Stimulated activated CD8-positive, alpha-beta memory T cell treated with anti-CD3 and anti-CD28 coated beads, Interleukin-12 subunit alpha, Interleukin-12 subunit beta, amount 100 ng/mL, for 1 hour (primary cell): ENCODE measurements at places on chromosomes 5 and 9.

DNA sequence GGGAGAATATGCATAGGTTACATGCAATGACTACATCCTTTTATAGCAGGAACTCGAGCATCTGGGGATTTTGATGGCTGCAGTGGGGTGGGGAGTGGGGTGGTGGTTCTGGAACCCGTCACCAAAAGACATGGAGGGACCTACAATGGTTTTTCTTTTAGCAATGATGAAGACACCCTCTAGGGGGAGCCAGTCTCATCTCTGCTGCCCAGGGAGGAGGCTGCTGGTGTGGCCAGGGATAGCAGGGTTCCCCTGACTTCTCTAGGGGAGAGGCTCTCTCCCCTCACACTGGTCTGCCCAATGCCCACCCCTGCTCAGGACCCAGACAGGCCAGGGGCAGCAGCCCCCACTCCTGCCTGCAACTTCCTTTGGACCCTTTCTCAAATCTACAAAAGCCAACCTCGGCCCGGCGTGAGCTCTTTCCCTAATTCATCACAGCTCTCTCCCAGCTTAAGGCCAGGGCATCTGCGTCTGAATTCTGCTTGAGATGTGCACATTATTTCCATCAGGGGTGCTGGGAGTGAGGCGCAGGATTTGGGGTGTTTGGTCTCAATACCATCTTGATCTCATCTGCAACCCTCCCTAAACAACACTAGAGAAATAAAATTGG, 73.6 kb upstream of the RETREG1 start:
- DNase-seq, result no peak

- DNase-seq, result no peak
Observed at GRCh38 chr9:3497857-3498256, 27.9 kb downstream of the RFX3 start.

- DNase-seq, result no peak
Observed at GRCh38 chr5:164181604-164182003, 676.2 kb downstream of the MAT2B start.

DNA sequence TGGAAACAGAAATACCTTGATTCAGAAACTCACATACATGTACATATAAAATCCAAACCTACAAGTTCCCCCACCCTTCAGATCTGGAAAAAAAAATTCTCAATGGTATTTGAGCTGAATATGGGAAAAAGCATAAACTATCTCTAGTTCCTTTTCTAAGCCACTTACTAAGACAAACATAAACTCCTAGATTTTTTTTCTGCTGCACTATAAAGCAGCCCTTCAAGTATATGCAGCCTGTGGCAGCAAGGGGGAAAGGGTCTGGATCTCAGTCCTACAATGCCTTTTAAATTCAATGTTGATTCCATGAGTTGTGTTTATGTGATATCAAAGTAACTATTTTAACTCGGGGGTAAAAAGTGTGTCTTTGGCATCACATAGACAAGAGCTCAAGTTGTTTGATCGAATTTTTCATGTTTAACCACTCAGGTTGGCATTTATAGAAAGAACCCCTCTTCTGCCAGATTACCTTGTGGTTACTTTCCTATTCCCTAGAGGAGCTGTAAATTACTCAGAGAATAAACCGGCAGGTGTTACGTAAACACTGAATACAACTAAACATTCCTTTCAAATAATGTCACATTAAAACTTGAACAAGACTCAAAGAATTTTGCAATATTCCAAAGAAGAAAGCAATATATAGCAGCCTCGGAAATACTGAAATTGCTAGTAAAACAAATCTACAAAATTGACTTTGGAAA, 91.8 kb upstream of the FER start:
- no peak for DNase-seq

- DNase-seq, result no peak
Observed at GRCh38 chr5:175803736-175804454, 67.5 kb upstream of the CPLX2 start.

- DNase-seq, result no peak
Observed at GRCh38 chr5:124941051-124942049, 194.9 kb upstream of the ZNF608 start.

- DNase-seq, result no peak
Observed at GRCh38 chr5:93573354-93574351, 7.4 kb downstream of the NR2F1-AS1 start.

- no peak for DNase-seq
Observed at GRCh38 chr5:97037819-97038218, 101.9 kb downstream of the LNPEP start.

DNA sequence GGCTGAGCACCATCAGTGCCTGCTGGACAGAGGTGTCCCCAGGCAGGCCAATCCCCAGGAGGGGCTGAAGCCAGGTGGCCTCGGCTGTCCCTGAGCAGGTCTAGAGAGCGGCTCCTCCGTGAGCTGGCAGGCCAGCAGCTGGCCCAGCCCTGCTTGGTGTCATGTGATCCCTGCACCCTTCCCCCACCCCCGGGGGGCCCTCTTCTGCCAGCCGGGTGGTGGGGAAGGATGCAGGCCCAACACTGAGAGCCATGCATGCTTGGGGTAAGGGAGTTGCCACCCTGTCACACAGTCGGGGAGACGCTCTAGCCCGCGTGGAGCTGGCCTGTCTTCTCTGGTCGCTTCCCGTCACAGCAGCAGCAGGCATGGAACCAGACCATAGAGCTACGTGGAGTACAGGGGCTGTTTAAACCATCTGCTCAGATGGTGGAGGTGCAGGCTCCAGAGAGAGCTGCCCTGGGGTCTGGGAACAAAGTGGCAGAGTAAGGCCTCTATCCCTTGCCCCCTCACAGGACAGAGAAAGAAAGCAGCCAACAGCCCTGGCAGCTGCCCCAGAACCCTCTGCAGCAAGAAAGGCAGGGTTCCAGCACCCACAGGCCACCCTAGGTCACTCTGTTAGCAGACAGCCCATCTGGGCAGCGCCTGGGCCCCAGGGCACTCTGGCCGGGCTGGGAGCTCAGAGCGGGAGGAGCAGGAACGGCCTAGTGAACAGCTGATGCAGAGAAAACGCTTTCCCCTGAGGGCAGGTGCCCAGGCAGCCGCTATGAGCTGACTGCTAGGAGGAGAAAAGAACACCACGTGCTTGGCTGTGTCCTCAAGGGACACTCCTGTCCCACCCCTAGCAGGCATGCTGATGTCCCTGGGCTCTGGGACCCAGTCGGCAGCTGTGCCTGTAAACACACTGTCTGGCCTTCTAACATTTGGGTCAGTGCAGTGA, 6.8 kb downstream of the RALGDS start:
- DNase-seq, result no peak

DNA sequence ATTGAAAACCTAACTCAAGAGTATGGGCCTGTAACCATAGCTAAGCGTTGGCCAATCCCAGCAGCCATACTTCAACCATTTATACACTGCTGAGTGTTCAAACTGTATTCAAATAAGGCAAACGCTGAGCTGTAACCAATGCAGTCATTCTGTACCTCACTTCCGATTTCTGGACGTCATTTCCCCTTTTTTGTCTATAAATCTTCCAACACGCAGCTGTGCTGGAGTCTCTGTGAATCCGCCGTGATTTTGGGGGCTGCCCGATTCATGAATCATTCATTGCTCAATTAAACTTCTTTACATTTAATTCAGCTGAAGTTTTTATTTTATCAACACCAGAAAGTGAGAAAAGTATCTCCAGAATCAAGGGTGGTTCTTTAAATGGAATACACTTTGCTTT, 31.7 kb downstream of the MTX3 start:
- no peak for DNase-seq

- DNase-seq, result no peak
Observed at GRCh38 chr5:27257696-27258095, 219.3 kb upstream of the CDH9 start.

GRCh38 chr9:614431-614830, 227.1 kb upstream of the DMRT1 start:
- no peak for DNase-seq
